Iris pigment epithelial cell (primary cell): ENCODE measurements at places on chromosomes 1 and 21.

GRCh38 chr21:26835027-26835713 is 10.0 kb downstream of the ADAMTS1 start:
- peak; percentile 80 for DNase-seq

DNA sequence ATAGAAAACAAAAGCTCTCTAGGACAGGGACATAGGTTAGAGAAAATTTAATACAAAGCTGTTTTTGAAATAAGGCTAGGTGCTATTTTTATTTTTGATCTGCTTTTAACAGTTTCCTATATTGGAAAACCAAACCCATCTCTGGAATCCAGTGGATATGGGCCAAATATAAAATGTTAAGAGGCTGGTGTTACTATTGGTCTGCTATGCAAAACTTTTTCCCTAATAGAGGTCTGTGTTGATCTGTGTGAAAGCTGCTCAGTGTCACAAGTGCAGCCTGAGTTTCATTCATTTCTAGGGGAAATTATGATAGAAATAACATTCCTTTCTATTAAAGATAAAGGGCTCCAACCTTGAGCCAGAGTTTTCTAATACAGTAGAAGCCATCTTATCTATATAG is 116.4 kb downstream of the OLFML2B start:
- no peak for DNase-seq

DNA sequence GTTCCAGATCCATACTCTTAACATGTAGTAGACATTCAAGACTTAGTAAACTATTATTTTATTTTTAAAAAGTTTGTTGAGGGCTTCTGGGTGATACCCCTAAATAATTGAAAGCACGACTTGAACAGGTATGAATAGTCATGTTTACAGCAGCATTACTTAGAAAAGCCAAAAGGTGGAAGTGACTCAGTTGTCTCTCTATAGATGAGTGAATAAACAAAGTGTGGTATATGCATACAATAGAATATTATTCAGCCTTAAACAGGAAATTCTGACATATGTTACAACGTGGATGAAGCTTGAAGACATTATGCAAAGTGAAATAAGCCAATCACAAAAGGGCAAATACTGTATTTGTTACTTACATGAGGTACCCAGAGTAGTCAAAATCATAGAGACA is 26.5 kb downstream of the TSNAX start:
- DNase-seq: no peak

- DNase-seq: no peak
Measured at GRCh38 chr21:41836166-41837015, 42.8 kb downstream of the PRDM15 start.

GRCh38 chr1:10160173-10160572 is 50.2 kb upstream of the KIF1B start:
- no peak for DNase-seq

- DNase-seq: no peak
Measured at GRCh38 chr1:8938232-8938999, 7.3 kb upstream of the CA6 start.

GRCh38 chr1:197367627-197368026 is 99.6 kb downstream of the CRB1 start:
- no peak for DNase-seq

- DNase-seq: peak; percentile 66
Measured at GRCh38 chr1:24277420-24278169, 41.6 kb upstream of the GRHL3 start.

GRCh38 chr1:182229921-182230491 is 161.6 kb downstream of the GLUL start:
- no peak for DNase-seq

GRCh38 chr21:26840912-26841311 is 4.3 kb downstream of the ADAMTS1 start:
- peak; percentile 36 for DNase-seq

- peak; percentile 35 for DNase-seq
Measured at GRCh38 chr1:17551755-17552234, 12.3 kb downstream of the ARHGEF10L start.

- no peak for DNase-seq
Measured at GRCh38 chr1:12157366-12158231, 9.2 kb upstream of the TNFRSF1B start.
